Stimulated activated memory B cell treated with anti-CD40 and anti-IgM and Interleukin-4, amounts not matched to agents 10 μg/mL and 1 μg/mL and 100 μg/mL, for 72 hours (primary cell): ENCODE measurements at places on chromosomes 1 and 21.
A peak's percentile ranks its signal among the peaks of the same experiment; 100 is the strongest.

- ATAC-seq: no peak
These were observed 1034.1 kb upstream of the PRMT6 start for GRCh38 chr1:106022312-106022902.

- no peak for ATAC-seq
These were observed 57.4 kb upstream of the TMPRSS15 start for GRCh38 chr21:18460979-18461378.

- no peak for ATAC-seq
These were observed 31.1 kb downstream of the C1orf21 start for GRCh38 chr1:184417916-184418315.

GRCh38 chr1:31878058-31878457 lies 60.1 kb downstream of the PTP4A2 start:
- peak; percentile 84 for ATAC-seq

GRCh38 chr1:241842565-241842964 lies 5.4 kb upstream of the EXO1 start:
- ATAC-seq: no peak

- no peak for ATAC-seq
These were observed 81.5 kb upstream of the RHOU start for GRCh38 chr1:228653748-228654147.

- ATAC-seq: no peak
These were observed 7.8 kb upstream of the GJB5 start for GRCh38 chr1:34746785-34747637.

DNA sequence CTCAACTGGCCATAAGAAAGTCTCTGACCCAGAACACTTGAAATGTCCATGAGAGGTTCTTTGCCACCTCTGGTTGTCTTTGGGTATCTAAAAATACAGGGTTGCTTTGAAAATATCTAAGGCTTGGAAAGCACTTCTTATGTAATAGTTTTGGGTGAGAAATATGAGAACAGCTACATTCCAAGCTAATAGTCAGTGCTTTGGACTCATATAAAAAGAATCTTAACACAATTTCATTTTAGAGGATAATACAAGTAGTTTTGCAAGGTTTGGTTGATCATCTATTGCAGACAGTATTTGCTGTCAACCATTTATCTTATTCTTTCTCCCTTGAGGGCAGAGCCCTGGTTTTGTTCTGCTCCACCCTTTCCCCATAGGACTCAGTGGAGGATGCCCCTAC lies 207.5 kb downstream of the KCNK2 start:
- ATAC-seq: no peak

DNA sequence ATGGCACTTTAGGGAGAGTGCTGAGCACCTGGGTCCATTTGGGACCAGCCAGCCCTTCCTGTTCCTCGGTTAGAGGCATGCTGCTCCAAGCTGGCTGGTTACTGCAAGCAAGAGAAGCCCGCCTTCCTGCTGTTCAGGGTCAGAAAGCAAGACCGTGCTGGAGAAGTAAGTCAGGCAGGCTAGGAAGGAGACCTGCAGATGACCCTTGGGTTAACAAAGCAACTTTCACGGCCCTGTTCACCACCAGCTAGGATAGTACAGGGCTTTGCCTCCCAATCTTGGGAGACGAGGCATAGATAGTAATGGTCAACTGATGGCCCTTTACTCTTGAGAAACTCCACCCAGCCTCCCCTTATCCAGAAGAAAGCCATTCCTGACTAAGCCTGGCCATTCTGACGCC lies 136.1 kb downstream of the DHRS3 start:
- ATAC-seq: no peak

DNA sequence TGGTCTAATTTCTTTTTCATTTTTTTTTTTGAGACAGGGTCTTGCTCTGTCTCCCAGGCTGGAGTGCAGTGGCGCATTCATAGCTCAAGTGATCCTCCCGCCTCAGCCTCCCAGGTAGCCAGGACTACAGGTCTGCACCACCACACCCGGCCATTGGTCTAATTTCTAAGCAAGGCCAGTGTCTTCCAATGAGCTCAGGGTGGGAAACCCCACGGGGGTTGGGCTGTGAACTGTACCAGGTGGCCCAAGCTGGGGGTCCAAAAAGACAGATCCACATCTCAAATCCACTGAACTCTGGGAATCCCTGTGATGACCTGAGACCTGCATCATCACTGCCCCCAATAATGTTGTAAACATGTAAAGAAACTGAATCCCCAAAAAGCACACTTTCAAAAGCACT lies 79.5 kb downstream of the BCAR3 start:
- no peak for ATAC-seq

- ATAC-seq: no peak
These were observed 204.4 kb downstream of the APP start for GRCh38 chr21:25965951-25966707.

DNA sequence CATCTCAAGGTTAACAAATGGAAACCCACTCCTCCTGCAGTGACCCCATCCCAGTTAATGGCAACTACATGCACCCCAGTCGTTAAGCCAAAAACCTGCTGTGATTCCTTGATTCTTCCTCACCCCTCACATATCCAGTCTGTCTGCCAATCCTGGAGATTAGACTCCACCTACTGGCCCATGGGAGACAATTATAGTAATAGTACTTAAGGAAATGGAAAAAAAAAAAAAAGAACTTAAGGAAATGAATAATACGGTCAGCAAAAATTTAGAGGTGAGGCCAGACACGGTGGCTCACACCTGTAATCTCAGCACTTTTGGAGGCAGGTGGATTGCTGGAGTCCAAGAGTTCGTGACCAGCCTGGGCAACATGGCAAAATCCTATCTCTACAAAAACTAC lies 7.0 kb downstream of the NOL9 start:
- ATAC-seq: no peak

DNA sequence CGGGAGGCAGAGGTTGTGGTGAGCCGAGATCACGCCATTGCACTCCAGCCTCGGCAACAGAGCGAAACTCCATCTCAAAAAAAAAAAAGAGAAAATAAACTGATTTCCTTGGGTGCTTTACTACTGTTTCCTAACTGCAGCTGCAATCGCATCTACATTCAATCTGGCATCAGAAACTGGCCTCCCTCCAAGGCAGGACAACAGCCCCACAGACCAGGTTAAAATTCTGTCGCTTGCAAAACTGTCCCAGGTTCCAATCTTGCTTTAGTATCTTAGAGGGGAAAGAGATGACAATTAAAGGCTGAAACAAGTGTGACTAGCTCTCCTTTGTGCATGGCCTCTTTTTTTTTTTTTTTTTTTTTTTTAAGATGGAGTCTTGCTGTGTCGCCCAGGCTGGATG lies 32.4 kb upstream of the SLC25A33 start:
- ATAC-seq: no peak

DNA sequence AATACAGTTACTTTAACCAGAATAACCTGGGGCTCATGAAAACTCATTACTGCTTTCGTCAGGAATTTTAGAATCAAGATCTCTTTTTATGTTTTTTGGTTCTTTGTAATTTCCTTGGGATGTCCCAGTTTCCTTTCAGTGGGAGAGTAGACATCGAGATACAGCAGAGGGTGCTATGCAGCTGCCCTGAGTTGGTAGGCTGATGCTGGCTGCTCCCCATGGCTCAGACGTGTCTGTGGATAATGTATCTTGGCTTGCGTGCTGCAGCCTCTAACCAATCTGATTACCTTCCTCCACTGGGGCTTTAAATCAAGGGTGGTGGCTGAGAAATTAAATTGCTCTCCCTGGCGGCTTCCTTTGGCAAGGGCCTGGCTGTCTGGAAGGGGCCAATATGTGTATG lies 253.7 kb downstream of the CACNA1E start:
- ATAC-seq: no peak

GRCh38 chr1:87167848-87168525 lies 160.7 kb upstream of the LMO4 start:
- peak; percentile 46 for ATAC-seq

DNA sequence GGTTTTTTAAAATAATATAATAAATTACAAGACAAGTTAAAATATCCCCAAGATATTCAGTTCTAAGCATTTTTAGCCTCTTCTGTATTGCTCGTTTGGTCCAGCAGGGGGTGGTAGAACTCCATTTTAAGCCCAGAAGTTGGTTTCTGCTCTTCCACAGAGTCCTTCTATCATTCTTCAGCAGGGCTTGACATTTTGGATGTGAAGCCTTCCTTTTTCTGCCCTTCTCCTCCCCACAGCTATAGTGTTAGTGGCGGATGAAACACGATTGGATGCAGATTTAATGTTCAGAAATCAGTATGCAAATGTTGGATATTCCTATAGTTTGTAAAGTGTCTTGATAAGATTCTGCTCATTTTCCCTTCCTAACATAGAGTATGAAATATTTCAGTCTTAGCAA lies 1.4 kb downstream of the NCAM2 start:
- ATAC-seq: no peak

- peak; percentile 53 for ATAC-seq
These were observed 687 bp upstream of the RASSF5 start for GRCh38 chr1:206506405-206507283.

DNA sequence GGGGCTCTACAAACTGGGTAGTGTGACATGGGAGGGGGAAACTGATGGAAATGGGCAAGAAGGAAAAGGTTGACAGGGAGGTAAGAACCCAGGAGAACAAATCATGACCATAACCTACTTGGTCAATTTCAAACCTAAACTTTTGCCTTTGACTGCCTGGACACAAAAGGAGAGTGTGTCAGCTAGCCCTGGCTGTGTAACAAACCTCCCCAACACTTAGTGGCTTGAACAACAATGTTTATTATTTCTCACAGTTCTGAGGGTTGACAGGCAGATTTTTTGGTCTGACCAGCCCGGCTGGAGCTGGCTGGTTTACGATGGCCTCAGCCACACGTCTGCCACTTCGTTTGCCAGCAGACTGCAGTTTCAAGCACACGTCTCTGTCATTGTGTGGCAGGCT lies 92.5 kb downstream of the WDR4 start:
- no peak for ATAC-seq

GRCh38 chr1:22176258-22176657 lies 33.4 kb upstream of the WNT4 start:
- peak; percentile 73 for ATAC-seq

GRCh38 chr1:156993426-156994147 lies 52.0 kb downstream of the ARHGEF11 start:
- ATAC-seq: no peak

GRCh38 chr1:184882957-184883815 lies 91.1 kb downstream of the NIBAN1 start:
- ATAC-seq: peak; percentile 51

GRCh38 chr1:223136086-223136485 lies 7.0 kb downstream of the TLR5 start:
- no peak for ATAC-seq

DNA sequence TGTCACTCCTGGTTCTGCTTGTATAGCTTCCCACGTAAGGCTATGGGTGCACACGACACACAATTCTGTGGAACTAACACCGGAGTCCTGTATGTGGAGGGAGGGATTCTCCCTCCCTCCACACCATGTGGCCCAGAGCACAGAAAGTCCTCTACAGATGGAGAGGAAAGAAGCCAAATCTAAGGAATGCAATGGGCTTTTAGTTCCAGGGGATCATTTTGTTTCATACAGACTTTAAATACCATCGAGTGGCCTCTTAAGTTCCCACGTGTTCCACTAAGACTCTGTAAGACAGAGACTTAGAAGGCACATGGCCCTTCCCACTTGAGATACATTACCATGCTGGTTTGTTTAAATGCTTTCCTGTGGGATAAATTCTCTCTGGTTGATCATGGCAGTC lies 156.0 kb downstream of the TGFB2 start:
- no peak for ATAC-seq

DNA sequence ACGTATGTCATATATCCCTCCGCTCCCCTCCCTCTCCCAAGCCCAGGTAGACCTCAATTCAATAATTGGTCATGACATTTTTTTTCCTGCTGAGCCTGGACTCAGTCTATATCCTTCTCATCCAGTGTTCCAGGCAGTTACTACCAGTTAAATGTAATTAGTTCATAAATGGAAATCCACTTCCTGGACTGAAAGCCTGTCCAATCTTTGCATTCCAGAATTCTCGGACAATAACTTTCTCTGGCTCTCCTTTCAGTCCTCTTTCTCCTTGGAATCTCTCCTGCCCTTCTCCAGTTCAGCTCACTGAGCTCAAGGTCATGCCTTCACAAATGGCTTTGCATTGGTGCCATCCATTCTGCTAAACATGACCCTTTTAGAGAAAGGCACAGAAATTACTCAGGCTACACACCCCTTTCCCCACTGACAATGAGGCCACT lies 34.8 kb downstream of the VWA5B1 start:
- no peak for ATAC-seq

DNA sequence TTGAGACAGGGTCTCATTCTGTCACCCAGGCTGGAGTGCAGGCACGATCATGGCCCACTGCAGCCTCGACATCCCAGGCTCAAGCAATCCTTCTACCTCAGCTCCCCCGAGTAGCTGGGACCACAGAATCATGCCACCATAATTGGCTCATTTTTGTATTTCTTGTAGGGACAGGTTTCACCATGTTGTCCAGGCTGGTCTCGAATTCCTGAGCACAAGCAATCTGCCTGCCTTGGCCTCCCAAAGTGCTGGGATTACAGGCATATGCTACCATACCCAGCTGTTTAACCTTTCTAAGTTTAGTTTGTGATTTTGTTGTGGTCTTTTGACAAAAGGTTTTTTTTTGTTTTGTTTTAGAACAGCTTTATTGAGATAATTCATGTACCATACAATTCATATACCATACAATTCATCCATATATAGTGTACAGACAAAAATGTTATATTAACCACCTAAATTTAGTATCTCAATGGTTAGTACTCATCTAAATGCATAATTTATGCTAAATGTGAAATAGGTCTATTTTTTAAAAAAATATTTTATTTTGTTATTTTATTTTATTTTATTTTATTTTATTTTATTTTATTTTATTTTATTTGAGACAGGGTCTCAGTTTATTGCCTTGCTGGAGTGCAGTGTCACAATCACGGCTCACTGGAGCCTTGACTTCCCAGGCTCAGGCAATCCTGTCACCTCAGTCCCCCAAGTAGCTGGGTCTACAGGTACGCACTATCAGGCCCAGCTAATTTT lies 8.9 kb downstream of the ZMPSTE24 start:
- no peak for ATAC-seq

GRCh38 chr1:3654549-3655281 lies 2.4 kb downstream of the TP73 start:
- no peak for ATAC-seq

GRCh38 chr1:93874025-93874651 lies 4.9 kb downstream of the DNTTIP2 start:
- no peak for ATAC-seq

GRCh38 chr1:38512789-38513188 lies 346.8 kb downstream of the RRAGC start:
- ATAC-seq: no peak

DNA sequence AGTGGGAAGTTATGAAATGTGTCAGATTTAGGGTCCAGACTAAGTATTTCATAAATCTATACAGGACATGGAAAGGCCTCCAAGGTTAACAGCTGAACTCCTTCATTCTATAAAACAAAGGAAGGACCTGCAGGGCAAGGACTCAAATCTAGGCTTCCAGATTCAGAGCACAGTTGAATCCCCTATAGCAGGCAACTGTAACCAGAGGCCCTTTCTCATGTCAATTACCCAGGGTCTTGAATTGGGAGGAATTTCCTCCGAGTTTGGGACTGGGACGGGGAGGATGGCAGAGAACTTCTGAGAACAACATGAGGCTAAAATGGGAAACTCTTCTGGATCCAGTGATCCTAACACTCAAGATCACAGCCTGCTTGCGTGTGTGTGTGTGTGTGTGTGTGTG lies 112.9 kb upstream of the BEND5 start:
- ATAC-seq: no peak
